ENCODE measurements at places on chromosomes 5 and 9.

DNA sequence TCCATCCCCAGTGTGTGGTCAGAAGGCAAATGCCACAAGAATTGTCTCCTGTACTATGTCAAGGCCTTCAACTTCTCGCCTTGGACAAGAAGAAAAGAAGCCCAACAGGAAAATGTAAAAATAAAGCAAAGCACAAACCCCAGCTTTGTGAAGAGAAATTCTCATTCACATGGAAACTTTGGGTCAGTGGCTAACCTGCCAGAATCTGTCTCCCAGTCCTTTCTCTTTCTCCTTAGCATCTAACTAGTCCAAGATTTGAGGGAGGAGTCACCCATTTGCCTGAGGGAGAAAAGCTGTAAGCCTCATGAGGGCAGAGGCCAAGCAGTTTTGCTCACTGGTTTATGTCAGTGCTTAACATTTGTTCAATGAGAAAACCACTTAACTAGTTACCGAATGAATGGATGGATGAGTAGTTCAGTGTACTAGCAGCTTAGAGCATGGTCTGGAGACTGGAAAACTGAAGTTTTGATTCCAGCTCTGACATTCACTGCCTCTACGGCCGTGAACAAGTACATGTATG is 36.0 kb downstream of the ADAM19 start:
- no peak for DNase-seq

DNA sequence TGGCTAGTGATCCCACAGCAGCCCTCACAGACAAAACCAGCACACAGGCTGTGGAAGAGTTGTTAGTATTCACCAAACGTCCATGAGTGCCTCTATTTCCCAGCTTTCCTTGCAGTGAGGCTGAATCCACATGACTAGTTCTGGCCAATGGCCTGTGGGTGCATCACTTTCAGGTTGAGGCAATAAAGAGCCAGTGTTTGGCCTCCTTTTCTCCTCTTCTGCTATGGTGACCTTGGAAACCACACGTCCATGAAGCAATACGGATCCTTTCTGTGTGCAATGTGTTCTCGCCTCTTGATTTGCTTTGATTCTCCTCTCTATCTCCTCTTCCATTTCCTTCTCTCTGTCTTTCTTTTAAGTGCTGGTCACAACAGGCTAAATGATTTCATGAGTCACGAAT is 23.4 kb upstream of the CLK4 start:
- DNase-seq: no peak

GRCh38 chr5:127746756-127747155 is 43.6 kb downstream of the CCDC192 start:
- DNase-seq: no peak

DNA sequence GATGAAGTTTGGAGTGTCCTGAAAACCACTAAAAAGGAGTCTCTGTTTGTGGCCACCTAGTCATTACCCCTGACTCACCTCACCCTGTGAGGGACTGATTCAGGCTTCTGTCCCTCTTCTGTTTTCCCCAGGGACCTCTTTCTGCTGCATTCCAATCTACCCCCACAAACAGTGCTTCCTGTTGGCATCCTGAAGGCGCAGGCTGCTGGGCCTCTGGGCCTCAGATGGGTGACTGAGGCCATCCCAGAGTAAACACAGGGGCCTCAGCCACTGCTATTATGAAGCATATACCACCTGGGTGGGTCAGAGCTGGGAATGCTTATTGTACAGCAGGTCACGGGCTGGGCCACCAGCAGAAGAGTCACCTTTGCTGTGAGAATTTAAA is 20.0 kb downstream of the MORN5 start:
- DNase-seq: no peak

DNA sequence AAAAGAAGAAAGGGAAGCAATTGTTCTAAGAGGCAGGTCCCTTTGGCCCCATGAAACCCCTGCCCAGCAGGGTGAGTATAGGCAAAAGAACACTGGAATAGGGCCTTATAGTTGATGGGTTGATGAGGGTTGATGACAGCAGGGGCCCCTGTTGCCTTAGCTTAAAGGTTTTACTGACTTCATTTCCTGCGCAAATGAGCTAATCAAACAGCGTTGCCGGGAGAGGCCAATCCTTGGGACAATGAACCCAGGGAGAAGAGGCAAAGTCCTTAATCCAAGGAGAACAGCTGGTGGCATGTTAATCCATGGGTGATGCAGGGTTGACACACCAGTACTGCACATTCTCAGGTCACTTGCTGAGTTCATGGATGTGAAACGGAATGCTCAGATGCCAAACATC is 22.0 kb upstream of the EPB41L4B start:
- DNase-seq: no peak

DNA sequence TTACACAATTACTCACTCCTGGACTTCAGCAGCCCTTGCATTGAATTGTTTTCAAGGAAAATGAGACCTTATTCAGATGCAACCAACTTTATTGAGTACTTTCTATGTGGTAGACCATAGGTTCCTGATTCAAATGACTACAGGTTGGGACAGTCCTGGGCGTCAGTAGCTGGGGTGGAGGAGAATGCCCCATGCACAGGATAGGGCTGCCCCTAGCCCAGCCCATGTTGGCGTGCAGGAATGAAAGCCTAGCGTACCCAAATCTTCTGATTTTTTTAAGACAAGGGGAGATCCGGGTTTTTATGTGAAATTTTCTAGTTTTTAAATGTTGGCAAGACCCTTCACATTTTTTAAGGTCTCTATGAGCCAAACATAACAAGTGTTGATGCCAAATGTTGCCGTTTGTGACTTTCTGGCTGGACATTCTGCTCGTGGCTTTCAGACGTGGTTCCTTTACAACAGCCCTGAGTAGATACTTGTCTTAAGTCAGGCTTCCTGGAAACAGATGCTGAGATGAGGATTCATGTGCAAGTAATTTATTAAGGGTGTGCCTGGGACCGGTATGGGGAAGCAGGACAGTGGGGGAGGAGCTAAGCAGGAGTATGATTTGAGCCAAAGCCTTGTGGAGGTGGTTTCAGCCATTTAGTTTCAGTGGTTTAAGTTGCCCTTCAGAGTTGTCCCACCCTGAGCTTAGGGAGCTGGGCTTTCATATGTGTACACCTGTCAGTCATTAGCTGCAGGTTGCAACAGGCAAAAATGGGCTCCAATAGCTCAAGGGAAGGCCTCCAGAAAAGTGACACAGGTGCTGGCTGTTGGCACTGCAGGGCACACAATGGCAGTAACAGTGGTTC is 154.1 kb downstream of the NTRK2 start:
- no peak for DNase-seq
